ENCODE measurements at places on chromosomes 1 and 21.

- DNase-seq = no peak
Measured at GRCh38 chr21:33069994-33070743, at the start of gene OLIG1. Gene OLIG1, plus strand, starts transcription at chr21:33070141. Its CDS starts 106 bp downstream, at chr21:33070247.

DNA sequence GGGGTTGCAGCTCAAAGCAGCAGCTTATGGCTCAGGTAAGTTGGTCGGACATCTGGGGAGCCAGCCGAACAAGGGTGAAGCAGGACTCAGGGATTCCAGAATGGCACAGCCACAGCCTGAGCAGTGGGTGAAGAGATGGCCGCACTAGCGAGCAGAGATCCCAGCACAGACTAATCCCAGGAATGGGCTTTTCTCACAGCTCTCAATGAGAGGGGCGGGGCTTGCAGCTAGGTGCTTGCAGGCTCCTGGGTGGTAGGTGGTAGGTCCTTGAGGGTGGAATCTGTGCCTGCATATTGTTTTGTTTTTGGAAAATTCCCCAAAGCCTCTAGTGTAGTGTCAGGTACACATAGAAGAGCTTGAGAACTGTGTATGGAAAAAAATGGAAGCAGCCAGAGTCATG lies 9.0 kb downstream of the KIAA0040 start:
- DNase-seq = no peak

DNA sequence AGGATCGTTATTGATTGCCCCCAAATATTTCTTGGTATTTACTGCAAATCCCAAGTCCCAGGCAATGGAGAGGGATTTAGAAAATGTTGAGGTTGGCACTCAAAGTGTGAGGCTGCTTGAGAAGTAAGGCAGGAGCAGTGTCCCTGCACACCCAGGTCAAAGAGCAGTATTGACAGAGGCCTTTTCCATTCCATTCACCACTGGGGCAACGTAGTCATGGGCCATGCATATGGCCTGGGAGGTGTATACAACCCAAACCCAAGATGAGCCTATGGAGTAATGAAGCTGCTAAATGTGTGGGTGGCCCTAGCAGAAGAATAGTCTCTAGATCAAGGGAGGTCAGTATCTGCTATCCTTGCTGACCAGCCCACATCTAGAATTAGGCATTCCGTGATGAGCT lies 245.6 kb downstream of the FOXD2 start:
- DNase-seq = no peak

DNA sequence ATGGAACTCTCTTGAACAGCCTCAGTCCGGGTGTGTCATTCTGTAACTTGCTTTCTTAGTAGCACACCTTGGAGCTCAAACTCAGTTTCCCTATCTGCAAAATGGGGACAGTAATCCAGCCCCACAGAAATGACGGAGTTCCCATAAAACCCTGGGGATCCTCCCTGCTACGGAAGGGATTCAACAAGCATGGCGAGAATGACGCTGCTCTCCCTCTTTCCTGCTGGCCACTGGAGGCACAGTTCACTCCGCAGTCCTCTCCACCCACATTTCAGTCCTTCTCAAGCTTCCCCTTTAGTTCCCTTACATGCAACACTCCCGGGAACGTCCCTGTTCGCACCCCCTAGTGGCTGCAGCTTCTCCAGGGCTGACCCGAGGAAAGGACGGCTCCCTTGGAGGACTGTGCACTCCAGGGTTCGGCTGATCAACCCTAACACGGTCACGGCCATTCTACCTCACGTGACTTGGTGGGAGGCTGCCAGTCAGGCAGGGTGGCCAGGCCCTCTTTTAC lies 20.6 kb downstream of the RUNX3 start:
- DNase-seq = no peak

GRCh38 chr1:217048104-217048707 lies 325.0 kb upstream of the ESRRG start:
- DNase-seq = no peak

DNA sequence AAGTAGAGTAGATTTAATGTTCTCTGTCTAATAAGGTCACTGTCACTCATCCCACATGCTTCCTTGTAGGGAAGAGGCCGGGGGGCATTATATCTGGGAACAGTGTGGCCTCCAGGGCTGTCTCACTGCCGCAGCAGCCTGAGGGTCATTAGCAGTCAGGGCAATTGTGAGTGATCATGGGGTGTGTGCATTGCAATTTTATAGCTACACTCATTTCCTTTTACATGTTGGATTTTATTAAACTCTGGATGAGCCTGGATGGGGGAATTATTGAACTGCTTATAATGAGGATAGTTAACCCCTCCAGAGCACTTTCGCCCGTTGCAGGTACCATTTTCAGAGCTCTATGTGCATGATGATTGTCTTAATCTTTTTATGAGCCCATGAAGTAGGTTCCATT lies 60.9 kb upstream of the DISP3 start:
- no peak for DNase-seq

- DNase-seq = no peak
Measured at GRCh38 chr1:198623752-198624647, 14.8 kb upstream of the PTPRC start.

DNA sequence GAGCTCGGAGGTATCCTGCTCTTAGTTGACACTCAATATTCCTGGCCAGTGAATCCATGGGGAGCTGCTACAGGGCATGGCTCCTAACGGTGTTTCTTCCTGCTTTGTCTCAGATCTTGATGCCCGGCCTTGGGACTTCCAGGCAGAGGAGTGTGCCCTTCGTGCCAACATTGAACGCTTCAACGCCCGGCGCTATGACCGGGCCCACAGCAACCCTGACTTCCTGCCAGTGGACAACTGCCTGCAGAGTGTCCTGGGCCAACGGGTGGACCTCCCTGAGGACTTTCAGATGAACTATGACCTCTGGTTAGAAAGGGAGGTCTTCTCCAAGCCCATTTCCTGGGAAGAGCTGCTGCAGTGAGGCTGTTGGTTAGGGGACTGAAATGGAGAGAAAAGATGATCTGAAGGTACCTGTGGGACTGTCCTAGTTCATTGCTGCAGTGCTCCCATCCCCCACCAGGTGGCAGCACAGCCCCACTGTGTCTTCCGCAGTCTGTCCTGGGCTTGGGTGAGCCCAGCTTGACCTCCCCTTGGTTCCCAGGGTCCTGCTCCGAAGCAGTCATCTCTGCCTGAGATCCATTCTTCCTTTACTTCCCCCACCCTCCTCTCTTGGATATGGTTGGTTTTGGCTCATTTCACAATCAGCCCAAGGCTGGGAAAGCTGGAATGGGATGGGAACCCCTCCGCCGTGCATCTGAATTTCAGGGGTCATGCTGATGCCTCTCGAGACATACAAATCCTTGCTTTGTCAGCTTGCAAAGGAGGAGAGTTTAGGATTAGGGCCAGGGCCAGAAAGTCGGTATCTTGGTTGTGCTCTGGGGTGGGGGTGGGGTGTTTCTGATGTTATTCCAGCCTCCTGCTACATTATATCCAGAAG lies 16.7 kb downstream of the ALX3 start:
- DNase-seq = no peak

DNA sequence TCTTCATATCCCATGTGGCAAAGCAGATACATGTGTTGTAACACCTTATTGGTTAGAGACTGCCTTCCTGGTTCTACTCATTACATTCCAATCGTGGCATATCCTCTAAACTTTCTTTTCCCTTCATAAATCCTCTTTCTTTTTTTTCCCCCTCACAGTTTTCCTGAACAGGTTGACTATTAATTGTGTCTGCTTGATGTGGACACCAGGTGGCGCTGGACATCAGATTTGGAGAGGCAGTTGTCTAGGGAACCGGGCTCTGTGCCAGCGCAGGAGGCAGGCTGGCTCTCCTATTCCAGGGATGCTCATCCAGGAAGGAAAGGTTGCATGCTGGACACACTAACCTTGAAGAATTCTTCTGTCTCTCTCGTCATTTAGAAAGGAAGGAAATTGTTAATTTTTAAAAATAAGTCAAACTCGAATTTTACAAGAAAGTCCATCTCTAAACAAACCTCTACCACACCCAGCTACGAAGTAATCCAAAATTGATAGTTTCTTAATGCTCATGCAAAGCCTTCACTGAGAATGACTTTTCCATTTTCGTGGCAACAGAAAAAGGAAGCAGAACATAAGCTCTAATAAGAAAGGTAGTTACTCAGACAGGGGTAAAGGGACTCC lies 59.4 kb upstream of the ASB17 start:
- peak; percentile 62 for DNase-seq

- no peak for DNase-seq
Measured at GRCh38 chr1:237012788-237013383, 8.6 kb upstream of the MT1HL1 start.

DNA sequence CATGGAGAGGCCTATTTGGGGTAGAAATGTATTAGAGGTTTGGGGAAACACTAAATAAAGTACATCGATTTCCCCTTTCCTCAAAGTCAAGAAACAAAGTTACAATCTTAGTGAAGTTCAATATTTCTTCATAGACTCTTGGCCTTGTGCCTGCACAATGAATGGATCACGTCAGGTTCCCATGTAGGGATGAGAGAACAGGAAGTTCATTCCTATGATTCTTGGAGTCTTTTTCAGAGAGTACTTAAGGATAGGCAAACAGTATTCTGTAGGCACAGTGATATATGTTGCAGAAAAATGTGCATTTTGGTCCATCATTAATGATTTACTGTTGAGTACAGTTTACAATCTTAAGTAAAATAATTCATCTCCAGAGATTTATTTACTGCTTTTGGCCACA lies 275.5 kb downstream of the RGS7 start:
- no peak for DNase-seq

DNA sequence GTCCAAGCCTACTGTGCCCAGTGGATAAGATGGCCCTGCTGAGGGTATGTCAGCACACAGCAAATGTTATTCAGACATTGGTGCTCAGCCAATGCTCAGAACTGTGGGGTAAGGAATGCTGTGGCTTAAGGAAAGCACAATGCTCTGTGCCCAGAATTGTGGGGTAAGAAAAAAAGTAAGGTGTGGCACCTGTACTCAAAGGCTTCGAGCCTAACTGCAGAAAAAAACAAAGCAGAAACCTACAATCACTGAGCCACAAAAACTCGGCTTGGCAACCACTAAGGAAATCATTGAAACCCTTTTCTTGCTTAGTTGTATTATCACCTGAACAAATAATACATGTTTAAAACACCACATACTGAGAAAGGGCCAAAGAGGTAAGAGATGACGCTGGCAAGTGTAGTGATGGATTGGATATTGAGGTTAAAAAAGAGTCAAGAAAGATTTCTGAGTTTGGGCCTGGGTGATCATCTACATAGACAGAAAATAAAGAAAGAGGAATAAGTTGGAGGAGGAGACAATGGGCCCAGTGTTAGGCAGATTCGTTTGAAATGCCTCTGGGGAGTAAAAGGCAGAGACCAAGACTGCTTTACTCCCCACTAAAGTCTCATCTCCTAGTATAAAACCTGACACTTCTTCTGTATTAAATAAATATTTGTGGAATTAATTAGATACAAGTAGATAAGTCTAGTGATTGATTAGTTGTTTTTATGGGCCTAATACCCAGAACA lies 25.9 kb upstream of the ATP1A1 start:
- no peak for DNase-seq

DNA sequence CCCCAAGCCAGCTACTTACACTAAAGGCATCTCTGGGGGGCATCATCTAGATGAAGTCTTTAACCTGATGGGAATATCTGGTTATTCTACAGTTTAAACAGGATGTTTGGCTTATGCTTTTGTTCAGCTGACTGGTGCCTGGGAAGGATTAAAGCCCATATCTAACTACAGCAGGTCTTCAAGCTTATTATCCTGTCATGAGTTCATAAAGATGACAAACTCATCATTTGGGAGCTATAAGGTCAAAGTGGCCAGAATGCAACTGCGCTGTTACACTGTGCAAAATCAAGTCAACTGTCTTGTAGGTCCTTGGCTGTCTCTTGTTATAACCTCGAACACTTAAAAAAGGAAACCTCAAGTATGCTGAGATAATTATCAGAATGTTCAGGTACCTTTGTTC lies 18.6 kb upstream of the MOB3C start:
- DNase-seq = no peak

DNA sequence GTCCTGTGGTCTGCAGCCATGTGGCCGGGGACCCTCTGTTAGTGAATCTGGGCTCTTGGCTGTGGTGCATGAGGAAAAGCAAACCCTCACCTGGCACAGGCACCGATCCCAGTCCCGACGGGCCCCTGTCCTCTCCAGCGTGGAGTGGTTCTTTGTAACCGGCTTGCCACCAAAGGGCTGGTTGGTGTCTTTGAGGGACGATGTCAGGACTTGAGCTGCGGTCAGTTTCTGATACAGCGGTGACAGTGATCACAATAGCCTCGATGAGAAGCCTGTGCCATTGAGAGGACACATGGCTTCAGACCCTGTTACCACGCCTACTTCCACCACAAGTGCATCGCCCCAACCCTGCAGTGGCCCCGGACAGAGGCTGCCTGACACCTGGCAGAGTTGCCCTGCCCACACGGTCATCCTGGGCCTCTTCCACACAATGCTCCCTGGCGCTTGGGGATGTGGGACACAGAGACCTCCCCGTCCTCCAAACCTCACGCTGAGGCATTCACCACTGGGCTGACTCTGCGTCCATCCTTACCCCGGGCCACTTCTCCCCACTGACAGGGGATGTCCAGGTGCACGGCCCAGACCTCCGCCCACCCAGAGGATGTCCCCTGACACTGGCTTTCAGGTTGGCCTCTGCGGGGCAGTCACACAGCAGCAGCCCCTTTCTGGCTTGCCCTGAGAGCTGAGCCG lies 18.8 kb upstream of the ACTRT2 start:
- DNase-seq = no peak

GRCh38 chr21:17085707-17086106 lies 427.1 kb upstream of the CXADR start:
- DNase-seq = no peak

GRCh38 chr1:30885570-30886522 lies 22.7 kb downstream of the SDC3 start:
- no peak for DNase-seq

DNA sequence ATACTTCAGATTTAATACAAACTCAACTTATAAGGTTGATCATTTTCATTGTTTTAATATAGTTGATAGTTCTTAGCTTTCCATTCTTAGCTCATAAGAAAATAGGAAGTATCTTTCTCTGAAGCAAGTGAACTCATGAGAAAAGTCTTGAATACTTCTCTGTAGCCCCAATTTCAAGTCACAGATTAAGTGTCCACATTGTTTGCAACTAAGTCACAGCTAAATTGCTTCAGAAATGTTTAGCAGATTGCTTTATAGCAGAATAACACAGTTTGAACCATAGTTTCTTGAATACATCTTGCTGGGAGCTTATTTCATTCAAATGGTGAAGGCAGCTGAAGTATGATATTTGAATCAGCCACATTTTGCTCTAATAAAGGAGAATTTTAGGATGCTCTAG lies 10.6 kb upstream of the PKN2 start:
- no peak for DNase-seq

- DNase-seq = no peak
Measured at GRCh38 chr1:14662116-14662515, 63.6 kb downstream of the KAZN start.

DNA sequence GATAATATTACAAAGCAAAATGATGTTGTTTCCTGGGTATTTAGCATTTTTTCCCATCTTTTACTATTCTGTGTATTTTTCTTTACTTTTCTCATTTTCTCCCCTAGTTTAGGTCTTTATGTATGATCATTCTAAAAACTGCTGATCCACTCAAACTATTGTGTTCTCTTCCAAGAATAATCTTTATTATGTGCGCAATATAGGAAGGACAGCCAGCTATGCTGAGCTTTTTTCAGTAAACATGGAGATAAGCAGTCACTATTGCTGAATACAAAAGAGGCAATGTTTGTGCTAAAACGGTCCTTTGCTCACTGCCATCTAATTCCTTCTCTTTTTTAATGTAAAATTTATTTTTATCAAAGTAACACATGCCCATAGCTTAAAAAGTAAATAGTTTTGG lies 6.7 kb upstream of the PTBP2 start:
- DNase-seq = no peak

Measured in NCI-H446 treated with DMSO at 0.1 percent for 48 hours (cell line).